ENCODE measurements at places on chromosomes 11 and 22. TPM values are rescaled to one million over a fixed set of nuclear protein-coding genes. Genes with fewer than 3 reads are reported as not detected.

Gene CHRNA10
- total RNA-seq: 3.0 TPM

Gene PKDREJ
- total RNA-seq: not detected

Gene APOL6
- 0.02 TPM for total RNA-seq

Gene WNT11
- 0.16 TPM for total RNA-seq

GRCh38 chr22:41844036-41844435 lies 11.1 kb downstream of the SREBF2 start:
- no peak for DNase-seq
